ENCODE measurements at places on chromosomes 7 and 10. TPM values are rescaled to one million over a fixed set of nuclear protein-coding genes. Genes with fewer than 3 reads are reported as not detected.

DNA sequence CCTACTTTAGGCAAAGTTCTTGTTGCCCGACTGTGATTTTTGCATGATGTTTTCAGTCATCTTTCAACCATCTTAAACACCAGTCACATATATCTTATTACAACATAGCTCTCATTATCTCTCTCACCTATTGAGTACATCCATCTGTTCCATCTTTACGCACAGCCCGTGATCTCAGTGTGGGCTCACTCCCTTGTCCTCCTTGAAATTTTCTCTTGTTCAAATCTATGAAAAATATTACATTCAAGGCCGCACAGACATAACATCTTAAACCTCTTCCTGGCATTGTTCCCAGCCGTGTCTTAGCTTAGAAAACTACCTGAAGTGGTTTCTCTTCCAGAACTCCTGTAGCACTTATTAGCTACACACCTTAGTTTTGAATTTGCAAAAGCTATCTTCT lies 32.6 kb downstream of the NET1 start:
- DNase-seq = no peak

DNA sequence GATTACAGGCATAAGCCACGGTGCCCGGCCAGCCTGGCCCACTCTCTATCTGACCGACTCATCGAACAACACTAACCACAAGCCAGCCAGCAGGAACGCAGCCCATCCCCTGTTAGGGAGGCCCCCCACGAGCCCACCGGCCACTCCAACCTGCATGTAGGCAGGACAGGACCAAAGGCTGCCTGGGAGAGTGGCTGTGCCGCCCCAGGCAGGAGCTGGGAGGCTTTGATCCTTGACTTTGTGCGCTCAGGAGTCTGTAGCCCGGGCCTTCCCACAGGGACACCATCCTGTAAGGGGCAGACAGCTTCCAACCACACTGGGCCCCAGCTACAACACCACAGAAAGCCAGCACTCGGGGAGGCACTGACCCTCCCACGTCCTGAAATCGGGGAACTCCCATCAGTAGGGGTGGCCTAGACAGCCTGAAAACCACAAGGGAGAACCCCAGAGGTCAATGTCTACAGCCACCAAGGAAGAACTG lies 29.4 kb downstream of the GRID1 start:
- DNase-seq = no peak

DNA sequence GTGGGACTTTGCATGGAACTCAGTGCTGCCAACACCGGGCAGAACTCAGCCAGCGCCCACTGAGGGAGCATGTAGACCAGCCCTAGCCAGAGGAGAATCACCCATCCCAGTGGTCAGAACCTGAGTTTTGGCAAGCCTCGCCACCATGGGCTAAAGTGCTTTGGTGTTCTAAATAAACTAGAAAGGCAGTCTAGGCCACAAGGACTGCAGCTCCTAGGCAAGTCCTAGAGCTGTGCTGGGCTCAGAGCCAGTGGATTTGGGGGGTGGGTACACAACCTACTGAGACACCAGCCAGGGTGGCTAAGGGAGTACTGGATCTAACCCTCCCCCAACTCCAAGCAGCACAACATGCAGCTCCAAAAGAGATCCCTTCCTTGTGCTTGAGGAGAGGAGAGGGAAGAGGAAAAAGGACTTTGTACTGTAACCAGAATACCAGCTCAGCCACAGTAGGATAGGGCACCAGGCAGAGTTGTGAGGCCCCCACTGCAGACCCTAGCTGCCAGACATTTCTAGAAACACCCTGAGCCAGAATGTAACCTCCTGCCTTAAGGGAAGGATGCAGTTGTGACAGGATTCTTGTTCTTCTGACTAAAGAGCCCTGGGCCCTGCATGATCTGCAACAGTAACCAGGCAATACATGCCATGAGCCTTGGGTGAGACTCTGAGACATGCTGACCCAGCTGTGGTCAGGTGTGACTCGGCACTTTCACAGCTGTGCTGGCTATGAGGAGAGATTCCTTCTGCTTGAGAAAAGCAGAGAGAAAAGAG lies 24.4 kb downstream of the GSDME start:
- DNase-seq = no peak

Gene CPSF4
- total RNA-seq = 112 TPM

Gene VWA2
- 30.2 TPM for total RNA-seq

Gene WDFY4
- total RNA-seq = 0.10 TPM

All from HT-29 (cell line).